ENCODE measurements at places on chromosomes 7 and 10.

DNA sequence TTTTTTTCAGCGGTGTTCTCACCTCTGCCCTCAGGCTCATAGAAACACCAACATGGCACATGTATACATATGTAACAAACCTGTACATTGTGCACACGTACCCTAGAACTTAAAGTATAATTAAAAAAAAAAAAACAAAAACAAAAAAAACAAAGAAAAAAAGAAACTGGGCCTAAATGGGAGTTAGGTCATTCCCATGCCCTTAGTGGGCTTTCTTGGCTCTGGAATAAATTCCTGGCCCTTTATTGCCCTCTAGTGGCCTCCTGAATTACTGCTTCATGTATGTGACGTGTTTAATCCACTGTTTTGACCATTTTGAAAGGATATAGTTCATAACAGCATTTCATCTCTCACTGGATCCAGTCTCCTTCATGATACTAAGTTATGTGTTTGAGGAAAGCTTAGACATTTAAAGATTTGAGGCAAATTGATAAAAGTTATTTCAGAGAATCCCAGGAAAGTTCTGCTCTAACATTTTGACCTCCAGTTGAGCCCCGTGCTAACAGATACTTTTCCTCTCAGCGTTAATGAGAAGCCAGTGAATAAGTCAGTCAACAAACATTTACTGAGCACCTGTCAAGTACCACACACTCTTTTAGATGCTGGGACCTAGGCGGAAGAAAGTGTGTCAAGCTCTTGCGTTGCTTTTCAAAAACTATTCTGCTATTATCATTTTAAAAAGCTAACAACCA lies 54.7 kb upstream of the SYPL1 start:
- DNase-seq = no peak

DNA sequence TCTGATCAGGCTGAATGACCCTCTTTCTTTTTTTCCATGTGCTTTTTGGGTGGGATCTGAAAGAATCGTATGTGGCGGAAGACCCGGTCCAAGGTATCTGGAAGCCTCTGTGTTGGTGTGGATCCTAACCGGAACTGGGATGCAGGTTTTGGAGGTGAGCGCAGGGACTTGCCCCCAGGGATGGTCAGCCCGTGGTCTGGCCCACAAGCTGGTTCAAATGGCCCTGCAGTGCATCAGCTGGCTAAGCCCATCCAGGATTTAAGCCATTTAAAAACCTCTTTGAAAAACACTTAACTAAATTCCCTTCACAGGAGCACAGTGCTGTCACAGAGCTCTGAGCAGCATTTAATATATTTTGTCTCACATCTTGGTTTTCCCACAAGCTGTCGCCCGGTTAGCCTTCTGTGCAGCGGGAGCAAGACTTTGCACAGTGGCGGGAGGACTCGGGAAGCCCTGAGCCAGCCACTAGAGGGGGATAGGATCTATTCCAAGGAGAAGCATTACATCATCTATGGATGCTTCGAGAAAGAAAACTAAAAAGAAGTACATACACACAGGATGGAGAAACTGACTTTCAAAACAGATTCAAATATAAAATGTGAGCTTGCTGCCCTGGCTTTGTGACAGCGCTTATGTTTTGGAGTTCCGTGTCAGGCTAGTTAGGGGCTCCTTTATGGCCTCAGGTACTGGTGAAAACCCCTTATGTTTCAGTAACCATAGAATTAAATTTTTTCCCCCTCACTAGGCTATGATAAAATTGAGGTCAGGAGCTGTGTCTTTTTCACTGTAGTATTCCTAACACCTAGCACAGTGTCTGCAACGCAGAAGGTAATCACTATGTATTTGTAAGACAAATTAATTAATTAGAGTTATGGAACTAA lies 11.3 kb downstream of the CPA2 start:
- DNase-seq = no peak

GRCh38 chr7:47581804-47582763 lies at the start of gene TNS3:
Gene TNS3, minus strand, starts transcription at chr7:47582111. Its CDS starts 142,475 bp downstream, at chr7:47439636.
- no peak for DNase-seq

DNA sequence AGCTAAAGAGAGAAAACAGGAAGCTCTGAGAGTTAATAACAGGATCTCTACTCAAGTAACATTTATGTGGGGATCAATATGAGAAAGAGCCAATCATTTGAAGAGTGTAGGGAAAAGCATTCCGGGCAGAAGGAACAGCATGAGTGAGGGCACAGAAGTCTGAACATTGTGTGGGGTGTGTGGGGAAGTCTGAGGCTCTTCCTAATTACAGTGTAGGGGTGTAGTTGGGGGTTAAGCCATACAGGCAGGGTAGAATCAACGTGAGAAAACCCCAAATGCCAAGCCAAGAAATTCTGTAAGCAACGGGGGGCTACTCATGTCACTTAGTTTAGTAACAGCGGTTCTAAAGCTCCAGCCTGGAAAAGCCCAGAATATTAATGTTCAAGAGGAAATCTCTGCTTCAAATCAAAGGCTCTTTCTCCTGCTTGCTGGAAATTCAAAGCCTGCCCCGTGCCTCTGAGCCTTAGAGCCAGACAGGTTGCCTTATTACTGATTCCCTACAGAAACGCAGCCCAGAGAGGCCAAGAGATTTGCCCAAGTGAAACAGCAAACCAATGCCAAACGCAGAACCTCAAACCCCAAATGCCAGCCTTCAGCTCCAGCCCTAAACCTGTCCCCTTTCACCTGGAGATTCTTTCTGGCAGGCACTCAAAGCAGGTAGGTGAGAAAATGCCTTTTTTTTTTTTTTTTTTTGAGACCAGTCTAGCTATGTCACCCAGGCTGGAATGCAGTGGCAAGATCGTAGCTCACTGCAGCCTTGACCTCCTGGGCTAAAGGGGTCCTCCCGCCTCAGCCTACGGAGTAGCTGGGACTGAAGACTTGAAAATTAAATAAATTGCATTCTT lies 36.1 kb downstream of the DNAJB12 start:
- DNase-seq = no peak

- no peak for DNase-seq
These were observed 1.8 kb upstream of the SP8 start for GRCh38 chr7:20788420-20788990.

DNA sequence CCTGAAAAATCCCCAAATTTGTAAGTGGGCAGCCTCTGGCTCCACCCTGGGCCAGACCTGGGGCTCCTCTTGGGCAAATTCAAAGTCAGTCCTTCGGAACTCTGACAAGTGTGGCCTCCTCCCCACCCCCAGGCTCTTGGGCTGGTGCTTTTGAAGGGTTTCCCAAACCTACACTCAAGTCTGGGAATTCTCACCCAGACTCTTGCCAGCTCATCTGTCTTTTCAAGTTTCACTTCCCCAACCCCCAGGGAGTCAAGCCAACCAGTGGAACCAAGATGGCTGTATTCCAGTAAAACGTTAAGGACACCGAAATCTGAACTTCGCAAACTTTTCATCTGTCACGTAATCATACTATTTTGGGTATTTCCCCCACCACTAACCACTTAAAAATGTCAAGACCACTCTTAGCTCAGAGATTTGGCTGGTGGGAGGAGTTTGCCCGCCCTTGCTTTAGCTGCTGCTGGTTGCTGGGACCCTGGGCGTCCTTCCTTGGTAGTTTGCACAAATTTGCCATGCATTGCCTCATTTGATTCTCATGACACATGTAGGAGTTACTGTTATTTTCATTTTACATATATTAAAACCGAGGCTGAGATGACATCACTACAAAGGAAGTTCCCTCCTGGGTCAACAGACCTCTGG lies 1.7 kb upstream of the MYO1G start:
- DNase-seq = no peak

GRCh38 chr7:101102026-101102425 lies 16.7 kb downstream of the TRIM56 start:
- DNase-seq = no peak

- DNase-seq = no peak
These were observed 23.6 kb downstream of the VIPR2 start for GRCh38 chr7:159121068-159121467.

DNA sequence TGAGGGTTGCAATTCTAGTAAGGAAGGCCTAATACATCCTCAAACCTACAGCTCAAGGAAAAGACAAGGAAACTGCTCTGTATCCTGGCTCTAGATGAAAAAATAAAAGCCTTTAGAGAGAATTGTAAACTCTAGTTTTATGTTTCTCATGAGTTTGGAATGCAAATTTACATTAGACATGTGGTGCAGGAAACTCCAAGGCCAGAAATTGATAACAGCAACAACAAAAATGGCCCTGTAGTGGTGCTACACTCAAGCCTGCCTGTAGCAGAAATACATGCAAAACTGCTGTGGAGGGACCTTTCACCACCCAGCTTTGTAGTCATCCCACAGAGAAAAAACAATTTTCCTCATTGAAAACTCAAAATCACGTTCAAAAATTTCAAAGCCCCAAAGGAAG lies 546.7 kb upstream of the LRRN3 start:
- no peak for DNase-seq

DNA sequence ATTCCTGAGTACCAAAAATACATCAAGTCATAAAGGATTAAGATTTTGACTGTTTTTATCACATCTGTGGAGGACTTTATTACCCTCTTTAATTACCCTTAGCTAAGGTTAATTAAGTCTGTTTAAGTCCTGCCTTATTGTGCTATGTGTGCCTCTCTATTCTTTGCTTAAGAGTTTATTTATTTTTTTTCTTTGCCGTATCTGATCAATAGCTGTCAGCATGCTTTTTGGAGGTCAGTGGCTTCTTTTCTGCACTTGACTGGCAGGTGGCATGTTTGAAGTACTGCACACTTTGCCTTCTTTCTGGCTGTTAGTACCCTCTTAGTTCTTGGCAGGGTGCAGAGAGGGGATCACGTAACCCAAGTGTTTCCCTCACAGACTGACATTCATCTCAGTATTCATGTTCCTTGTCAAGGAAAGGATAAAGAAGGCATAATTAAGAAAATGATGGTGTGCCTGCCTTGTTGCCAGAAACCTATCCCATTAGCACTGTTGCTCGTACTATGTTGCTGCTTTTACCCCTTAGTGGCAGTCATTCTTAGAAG lies 225.8 kb downstream of the EXOC4 start:
- DNase-seq = no peak
